ENCODE measurements at places on chromosomes 6 and 20. TPM values are rescaled to one million over a fixed set of nuclear protein-coding genes. Genes with fewer than 3 reads are reported as not detected.

ZC2HC1B gene
- total RNA-seq = 1.3 TPM

ADISSP gene
- total RNA-seq = 66.6 TPM

RSPO4 gene
- total RNA-seq = not detected

WDR27 gene
- total RNA-seq = 11.1 TPM

HAO1 gene
- not detected for total RNA-seq

FILIP1 gene
- not detected for total RNA-seq

RAET1L gene
- total RNA-seq = 27.2 TPM

RGS17 gene
- total RNA-seq = 3.3 TPM

ZBTB12 gene
- total RNA-seq = 0.46 TPM

FAM209B gene
- 0.49 TPM for total RNA-seq

CBLN4 gene
- not detected for total RNA-seq

HRH3 gene
- total RNA-seq = not detected

TCP11 gene
- not detected for total RNA-seq

CST4 gene
- not detected for total RNA-seq

OR12D2 gene
- total RNA-seq = not detected

SMLR1 gene
- total RNA-seq = not detected

IL17F gene
- total RNA-seq = not detected

ZC3H12D gene
- total RNA-seq = not detected

GPR31 gene
- not detected for total RNA-seq

B4GALT5 gene
- total RNA-seq = 12.8 TPM

ADNP gene
- total RNA-seq = 20.0 TPM

ANKRD6 gene
- 6.9 TPM for total RNA-seq

KIF13A gene
- 39.0 TPM for total RNA-seq

OR2H1 gene
- not detected for total RNA-seq

DPPA5 gene
- total RNA-seq = not detected
